ENCODE measurements at places on chromosomes 3 and 15.

- DNase-seq, result no peak
Measured at GRCh38 chr3:88480822-88481221, 331.1 kb downstream of the C3orf38 start.

DNA sequence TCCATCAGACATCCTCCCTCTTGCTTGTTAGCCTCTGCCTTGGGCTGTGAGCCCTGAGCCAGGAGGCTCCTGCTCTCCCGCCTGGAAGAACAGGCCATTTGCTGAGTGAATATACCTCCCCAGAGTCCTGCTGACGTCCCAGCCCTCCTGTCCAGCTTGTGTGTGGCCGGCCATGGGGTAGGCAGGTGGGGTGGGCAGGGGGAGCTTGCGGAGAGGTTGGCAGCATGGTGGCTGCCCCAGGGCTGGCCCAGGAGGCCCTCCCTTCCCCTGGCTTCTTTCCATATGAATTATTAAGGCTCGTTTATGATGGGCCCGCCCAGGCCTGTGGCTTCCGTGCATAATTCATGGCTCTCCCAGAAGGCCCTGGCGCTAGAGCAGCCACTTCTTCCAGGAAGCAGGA lies 18.7 kb downstream of the CACNA2D2 start:
- no peak for DNase-seq

GRCh38 chr3:41684797-41685735 lies 276.8 kb downstream of the ULK4 start:
- no peak for DNase-seq

GRCh38 chr3:137121704-137122314 lies 164.0 kb downstream of the IL20RB start:
- peak; percentile 6 for DNase-seq

Data from stimulated activated naive CD8-positive, alpha-beta T cell treated with anti-CD3 and anti-CD28 coated beads, Interleukin-15, Interleukin-2, amounts not matched to agents 100 U/mL and 50 U/mL, for 24 hours (primary cell).